Activated T-cell treated with anti-CD3 and anti-CD28 coated beads, Interleukin-2, amount 50 U/mL, for 1 hour (primary cell): ENCODE measurements at places on chromosomes 1 and 21.

GRCh38 chr1:246153796-246154212, 353.3 kb downstream of the SMYD3 start:
- no peak for DNase-seq

GRCh38 chr1:181704546-181704945, 221.2 kb downstream of the CACNA1E start:
- DNase-seq = no peak

GRCh38 chr1:2512862-2513421, 13.5 kb downstream of the PANK4 start:
- no peak for DNase-seq

DNA sequence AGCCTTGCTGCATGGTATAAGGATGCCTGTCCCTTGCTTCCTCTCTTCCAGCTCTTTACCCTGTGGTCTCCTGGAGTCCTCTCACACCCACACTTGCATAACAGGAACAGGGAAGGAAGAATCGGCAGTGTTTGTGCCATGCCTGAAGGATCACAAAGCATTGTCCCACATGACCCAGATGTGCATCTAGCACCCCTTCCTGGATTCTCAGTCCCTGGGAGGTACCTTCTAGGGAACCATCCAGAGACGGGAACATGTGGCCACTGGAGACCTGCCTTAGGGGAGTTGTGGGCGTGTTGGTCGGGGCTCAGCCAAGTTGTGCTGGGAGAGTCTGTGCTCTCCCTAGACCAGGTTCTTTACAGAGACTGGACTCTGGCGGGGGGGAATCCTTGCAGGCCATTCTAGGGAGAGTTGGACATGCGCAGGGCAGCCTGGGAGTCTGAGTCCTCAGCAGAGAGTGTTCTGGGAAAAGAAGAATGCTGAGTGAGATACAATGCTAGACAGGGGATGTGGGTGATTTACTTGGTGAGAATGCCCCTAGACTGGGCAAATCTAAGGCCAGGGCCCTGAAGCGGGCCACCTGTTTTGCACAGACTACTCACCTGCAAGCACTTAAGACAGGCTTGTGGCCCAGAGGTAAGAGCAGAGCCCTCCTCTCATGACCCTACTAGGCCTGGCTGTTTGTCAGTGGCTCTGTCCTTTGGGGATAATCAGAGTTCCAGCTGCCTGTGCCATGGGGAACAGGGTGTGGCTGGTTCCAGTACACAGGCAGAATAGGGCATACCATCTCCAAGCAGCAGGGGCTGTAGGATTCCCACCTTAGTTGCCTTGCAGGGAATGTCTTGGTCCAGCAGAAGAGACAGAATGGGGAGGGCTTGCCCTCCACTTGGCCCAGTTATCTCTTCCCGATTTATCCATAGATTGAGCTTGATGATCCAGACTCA, 89.8 kb downstream of the MAN1C1 start:
- DNase-seq = peak; percentile 12

DNA sequence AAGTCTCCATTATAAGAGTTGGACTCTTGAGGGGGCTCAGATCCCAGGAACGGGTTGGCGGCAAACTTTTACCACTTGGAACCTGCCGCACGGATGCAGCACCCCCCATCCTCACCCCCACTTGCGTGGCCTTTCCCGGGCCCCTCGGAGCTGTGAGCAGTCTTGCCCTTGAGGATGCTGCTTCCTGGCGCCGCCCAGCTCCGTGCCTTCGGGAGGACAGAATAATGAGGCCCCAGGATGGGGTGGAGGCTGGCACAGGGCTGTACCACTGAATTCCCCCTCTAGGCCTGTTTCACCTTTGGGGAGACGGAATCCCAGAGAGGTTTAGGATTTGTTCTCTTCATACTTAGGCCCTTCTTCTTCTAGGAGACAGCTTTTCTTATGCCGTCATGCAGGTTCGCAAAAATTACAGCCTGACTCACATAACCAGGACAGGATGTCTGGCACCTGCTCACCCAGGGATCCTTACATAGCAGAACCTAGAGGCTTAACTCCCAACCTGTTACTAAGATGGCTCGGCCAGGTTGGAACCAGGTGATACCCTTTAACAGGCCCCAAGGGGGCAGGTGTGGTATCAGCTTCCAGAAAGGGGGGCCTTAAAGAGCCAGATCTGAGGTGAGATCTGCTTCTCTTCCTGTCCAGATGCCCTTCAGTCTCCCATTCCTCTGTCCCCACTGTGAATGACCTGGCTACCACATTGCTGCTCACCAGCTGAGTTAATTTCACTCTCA, 1.5 kb downstream of the TRNP1 start:
- DNase-seq = no peak

DNA sequence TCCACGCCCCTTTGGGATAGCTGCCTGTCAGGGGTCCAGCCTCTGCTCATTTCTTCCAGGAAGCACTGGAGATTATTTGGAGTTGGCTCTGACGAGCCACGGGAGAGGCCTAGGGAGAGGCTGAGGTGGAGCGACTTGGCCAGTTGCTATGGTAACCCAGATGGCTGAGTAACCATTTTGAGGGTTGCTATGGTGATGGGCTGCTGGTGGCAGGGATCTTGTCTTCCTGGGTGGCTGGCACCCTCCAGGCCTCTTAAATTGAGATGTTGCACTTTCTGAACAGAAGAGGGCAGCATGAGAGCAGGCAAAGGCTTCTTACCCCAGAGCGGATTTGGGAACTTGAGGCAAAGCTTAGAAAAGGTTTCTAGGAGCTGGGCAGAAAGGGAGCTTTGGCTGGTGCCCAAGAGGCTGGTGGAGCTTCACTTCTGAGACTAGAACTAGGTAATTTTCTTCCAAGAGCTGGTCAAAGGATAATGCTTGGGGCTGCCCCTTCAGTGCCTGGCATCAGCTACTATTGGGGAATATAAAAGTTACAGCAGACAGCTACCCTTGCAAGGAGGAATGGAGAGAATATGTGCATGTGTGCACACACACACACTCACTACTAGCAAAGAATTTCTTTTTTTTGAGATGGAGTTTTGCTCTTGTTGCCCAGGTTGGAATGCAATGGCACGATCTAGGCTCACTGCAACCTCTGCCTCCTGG, 72.5 kb downstream of the NDUFS5 start:
- DNase-seq = peak; percentile 62

DNA sequence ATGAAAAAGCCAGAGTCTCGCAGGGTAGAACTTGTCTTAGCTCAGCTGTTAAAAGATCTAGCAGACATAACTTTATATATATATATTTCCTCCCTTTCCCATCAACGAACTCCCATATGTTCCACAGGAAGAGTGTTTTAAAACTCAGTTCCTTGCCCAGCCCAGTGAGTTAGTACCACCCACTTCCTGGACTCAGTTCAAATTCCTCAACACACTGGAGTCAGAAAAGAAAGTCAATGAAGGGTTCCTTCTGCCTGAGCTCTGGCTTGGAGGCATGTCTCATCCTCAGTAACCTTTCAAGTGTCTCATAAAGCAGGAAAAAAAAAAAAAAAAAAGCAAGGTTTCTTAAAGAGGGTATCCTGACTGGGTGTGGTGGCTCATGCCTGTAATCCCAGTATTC, 15.6 kb downstream of the TPM3 start:
- no peak for DNase-seq

DNA sequence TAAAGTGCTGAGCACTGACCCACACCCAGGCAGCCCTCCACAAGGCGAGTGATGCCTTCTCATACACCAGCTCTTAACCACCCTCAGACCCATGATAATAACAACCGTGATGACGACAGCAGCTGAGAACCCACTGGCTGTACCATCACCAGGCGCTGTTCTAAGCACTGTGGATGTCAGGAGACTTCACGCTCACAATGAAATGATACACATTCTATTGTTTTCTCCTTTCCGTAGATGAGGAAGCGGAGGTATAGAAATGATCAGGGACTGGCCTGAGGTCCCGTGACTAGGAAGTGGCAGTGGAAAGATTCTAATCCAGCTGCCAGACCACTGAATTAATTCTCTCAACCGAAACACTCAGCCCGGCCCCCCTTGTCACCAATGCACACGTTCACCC, 32.6 kb downstream of the SDC3 start:
- no peak for DNase-seq

DNA sequence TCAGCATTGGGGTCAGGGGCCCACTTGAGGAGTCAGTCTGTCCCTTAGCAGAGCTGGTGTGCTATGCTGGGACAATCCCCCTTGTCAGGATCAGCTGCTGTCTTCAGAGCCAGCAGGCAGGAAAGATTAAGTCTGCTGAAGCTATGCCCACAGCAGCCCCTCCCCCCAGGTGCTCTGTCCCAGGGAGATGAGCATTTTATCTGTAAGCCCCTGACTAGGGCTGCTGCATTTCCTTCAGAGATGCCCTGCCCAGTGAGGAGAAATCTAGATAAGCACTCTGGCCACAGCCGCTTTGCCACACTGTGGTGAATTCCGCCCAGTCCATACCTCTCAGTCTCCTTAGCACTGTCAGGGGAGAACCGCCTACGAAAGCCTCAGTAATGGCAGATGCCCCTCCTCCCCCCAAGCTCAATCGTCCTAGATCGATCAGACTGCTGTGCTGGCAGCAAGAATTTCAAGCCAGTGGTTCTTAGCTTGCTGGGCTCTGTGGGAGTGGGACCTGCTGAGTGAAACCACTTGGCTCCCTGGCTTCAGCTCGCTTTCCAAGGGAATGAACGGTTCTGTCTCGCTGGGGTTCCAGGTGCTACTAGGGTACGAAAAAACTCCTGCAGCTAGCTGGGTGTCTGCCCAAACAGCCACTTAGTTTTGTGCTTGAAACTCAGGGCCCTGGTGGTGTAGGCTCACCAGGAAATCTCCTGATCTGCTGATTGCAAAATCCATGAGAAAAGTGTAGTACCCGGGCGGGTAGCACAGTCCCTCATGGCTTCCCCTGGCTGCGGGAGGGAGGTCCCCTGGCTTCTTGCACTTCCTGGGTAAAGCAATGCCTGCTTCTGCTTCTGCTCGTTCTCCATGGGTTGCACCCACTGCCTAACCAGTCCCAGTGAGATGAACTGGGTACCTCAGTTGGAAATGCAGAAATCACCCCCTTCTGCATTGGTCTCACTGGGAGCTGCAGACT, 25.1 kb upstream of the TP53BP2 start:
- no peak for DNase-seq

DNA sequence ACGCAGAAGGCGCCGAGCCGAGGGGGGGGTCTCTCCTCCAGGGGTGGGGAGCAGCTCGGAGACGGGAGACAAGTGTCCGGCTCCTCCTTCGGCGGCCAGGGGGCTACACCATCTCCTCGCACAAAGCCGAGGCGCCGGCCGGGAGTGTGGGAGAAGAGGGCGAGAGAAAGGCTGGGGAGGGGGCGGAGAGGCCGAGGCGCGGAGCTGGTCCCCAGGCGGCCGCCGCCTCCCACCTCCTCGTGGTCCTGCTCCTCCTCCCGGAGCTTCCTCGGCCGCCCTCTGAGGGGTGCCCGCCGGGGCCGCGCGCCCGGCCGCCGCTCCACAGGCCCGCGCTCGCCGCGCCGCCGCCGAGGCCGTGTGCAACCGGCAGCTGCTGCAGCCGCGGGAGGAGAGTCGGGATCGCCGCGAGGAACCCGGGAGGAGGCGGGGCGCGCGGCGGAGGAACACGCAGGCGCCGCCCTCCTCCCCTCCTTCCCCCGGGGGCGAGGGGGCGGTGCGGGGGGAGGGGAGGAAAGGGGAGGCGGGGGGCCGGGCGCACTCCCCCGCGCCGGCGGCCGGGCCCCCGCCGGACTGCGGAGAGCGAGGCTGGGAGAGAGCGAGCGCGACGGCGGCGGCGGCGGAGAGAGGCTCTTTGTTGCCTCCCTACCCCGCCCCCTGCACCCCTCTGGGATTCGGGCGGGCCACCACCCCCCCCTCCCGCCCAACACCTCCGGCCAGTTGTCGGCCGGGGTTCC, at the start of gene ENAH:
TSS of gene ENAH (minus strand) at position 395 of the 734 bp plus-strand sequence. CDS start 433 bp downstream, outside the sequence.
- peak; percentile 53 for DNase-seq

- no peak for DNase-seq
Observed at GRCh38 chr1:6625584-6626149, 999 bp downstream of the THAP3 start.

GRCh38 chr1:50666849-50667248, 243.6 kb upstream of the DMRTA2 start:
- no peak for DNase-seq

GRCh38 chr21:15171546-15171945, 106.7 kb upstream of the NRIP1 start:
- no peak for DNase-seq

GRCh38 chr1:219413536-219413935, 199.4 kb downstream of the ZC3H11B start:
- no peak for DNase-seq

GRCh38 chr21:46149205-46149901, 6.0 kb downstream of the FTCD start:
- DNase-seq = no peak

DNA sequence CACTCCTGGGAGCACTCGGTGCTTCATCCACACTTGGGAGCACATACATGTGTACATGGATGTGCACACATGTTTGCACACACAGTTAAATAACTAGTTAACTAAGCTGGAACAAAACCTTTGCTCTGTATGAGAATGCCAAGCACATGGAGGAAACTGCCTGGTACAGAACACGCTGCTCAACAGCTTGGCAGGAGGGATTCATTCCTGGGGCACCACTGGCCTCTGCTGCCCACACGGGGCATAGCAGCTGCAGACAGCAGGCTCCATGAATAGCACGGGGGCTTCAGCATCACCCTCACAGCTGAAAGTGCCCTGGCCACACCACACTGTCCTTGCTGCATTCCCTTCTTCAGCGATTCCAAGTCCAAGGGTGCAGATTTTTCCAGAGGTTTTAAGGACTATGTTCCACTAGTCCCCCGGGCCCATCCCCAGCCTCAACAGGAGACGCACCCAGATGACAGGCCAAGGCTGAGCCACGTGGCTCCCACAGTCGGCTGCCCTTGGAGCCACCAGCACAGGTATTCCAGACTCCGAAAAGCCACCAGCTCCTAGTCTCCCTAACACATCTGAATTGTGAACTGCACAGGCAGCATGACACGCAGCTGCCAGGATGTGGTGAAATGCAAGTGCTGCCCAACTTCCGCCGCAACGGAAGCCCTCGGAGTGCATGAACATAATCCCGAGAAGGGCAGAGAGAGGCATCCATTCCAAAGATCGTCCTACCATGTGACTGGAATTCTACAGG, 16.9 kb downstream of the NPHP4 start:
- peak; percentile 47 for DNase-seq

- no peak for DNase-seq
Observed at GRCh38 chr1:210223226-210223904, 9.2 kb upstream of the SERTAD4 start.
